NCI-H1436 (cell line): ENCODE measurements at places on chromosomes 11 and 22.

- no peak for DNase-seq
These were observed 352.9 kb downstream of the TENM4 start for GRCh38 chr11:79087961-79088318.

- no peak for DNase-seq
These were observed 108.4 kb upstream of the TIMP3 start for GRCh38 chr22:32693102-32693501.

- no peak for DNase-seq
These were observed 751.2 kb downstream of the BRD1 start for GRCh38 chr22:49076300-49077035.

DNA sequence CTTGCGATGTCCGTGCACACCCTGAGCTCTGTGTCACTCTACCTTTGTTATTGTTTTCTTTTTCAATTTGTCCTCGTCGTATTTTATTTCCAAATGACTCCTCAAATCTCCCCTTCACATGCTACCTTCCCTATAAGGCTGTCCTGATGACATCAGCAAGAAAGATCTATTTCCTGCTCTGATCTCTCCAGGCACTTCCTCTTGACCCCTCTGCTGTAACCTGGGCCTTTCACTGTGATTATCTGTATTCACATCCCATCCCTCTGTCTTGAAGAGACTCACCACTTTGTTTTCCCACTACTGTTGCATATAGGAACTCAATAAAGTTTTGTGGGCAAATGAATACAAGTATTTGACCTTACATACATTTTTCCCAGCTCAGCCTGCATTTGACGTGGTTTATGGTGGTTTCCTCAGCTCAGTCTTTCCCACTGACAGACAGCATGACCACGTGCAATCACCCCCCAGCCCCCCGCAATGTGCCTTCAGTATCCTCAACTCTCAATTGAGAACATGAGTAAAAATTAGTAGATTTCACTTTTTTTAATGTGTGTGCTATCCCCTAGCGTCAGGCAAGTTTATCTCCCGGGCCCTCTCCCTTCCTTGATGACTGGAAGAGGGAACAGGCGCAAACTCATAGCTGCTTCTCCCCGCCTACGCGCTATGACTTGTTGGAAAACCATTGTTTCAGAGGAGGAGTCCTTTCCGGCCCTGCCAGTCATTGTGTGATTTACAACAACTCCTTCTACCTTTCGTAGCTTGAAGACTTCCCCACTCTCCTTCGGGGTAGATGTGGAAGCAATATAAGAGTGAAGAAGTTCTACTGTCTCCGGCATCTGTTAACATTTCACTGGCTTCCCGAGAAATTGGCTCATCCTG, 498.5 kb downstream of the NTM start:
- DNase-seq = no peak

GRCh38 chr11:119473226-119473625, 50.3 kb upstream of the THY1 start:
- no peak for DNase-seq

- peak; percentile 80 for DNase-seq
These were observed 749 bp upstream of the BEST1 start for GRCh38 chr11:61949169-61950034.

GRCh38 chr11:93017821-93018690, 48.6 kb downstream of the MTNR1B start:
- DNase-seq = no peak

- DNase-seq = no peak
These were observed 74.6 kb upstream of the TEAD1 start for GRCh38 chr11:12599408-12600143.

- DNase-seq = no peak
These were observed 19.0 kb downstream of the LINC01488 start for GRCh38 chr11:69500285-69501120.

- no peak for DNase-seq
These were observed 11.2 kb downstream of the MPPED1 start for GRCh38 chr22:43423046-43423445.

- DNase-seq = no peak
These were observed 110.2 kb downstream of the TEAD1 start for GRCh38 chr11:12784445-12784844.

DNA sequence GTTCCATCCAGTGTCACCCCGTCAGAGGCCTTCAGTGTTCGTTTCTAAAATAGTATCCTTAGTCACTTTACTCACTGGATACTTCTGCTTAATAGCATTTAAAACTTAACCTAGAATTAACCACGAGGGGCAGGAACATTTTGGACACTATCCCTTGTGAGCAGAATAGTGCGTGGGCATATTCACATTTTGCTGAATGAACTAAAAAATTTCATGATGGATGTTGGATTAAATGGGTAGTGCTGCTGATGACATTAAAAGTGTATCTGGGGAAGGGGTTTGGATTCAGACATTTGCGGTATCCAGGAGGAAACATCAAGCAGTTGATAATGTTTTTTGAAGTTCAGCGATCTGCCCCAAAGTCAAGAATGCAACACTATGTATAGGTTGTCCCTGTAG, 750 bp upstream of the NAT10 start:
- DNase-seq = no peak

DNA sequence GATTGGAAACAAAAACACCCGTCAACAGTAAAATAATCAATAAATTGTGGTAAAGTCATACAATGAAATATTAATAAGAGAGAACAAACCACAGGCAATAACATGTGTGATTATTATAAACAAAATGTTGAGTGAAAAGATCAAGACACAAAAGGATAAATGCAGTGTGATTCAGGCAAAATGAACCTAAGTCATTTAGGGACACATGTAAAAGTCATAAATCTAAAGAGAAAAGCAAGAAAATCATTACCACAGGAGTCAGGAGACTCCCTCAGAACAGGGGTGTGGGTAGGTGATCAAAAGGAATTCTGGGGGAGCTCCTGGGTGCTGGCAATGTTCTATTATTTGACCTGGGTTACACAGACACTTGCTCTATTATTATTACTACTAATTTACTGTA, 47.9 kb upstream of the PPP2R1B start:
- DNase-seq = no peak

GRCh38 chr11:70078781-70079616, 882 bp downstream of the ANO1 start:
- DNase-seq = peak; percentile 10

- DNase-seq = no peak
These were observed 868.5 kb upstream of the TENM4 start for GRCh38 chr11:80309301-80309700.

- no peak for DNase-seq
These were observed 308.7 kb downstream of the C11orf87 start for GRCh38 chr11:109730669-109731068.

DNA sequence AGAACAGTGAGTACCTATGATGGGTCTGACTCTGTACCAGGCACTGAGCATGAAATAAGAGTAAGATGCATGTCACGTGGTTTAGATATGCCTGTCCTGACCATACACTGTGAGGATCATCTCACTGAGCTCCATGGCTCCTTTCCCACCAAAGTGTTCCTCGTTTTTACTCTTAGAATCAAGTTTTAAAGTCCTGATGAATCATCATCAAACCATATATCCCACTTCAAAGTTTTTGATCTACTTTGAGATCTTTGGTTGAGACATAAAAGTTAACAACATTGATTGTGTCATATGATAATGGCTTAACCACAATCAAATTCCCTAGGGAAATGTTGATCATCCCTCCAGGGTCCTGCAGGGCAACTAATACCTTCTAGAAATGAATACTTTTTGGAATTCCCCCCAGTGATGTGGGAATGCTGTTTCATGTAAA, 12.8 kb downstream of the ETS1 start:
- DNase-seq = no peak

- no peak for DNase-seq
These were observed 78.3 kb upstream of the SCUBE2 start for GRCh38 chr11:9169595-9170295.

- no peak for DNase-seq
These were observed 622.8 kb downstream of the BRD1 start for GRCh38 chr22:49204599-49205482.

DNA sequence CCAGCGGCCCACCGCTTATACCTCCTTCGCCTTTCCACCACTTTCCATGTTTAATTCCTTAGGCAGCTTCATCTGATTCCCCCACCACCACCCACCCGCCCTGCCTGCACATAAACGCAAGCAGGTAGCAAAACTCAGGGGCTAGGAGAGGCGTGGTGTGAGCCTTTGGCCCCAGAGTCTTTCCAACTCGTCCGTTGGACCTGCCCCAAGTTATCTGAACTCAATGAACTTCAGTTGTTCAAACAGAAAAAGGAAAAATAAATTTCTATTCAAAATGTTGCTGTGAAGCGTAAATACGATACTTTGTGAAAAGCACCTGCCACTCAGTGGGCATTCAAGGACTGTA, 814 bp upstream of the CDON start:
- no peak for DNase-seq

DNA sequence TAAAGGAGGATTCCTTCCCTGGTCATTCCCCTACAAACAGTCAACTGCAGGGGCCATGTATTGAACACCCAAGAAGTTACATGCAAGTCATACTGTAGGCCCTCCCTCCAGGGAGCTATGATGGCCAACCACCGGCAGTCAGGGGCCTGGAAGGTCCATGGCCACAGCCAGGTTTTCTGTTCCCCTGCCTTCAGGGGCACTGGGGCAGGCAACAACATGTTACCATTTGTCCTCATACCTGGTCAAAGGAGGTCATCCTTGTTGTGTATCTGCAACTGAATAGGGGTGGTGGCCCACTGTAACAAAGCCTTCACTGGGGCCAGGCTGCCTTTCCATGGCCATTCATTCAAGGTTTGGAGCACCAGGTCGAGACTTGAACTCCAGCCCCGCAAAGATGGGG, 433.6 kb downstream of the DYNC2H1 start:
- DNase-seq = no peak

DNA sequence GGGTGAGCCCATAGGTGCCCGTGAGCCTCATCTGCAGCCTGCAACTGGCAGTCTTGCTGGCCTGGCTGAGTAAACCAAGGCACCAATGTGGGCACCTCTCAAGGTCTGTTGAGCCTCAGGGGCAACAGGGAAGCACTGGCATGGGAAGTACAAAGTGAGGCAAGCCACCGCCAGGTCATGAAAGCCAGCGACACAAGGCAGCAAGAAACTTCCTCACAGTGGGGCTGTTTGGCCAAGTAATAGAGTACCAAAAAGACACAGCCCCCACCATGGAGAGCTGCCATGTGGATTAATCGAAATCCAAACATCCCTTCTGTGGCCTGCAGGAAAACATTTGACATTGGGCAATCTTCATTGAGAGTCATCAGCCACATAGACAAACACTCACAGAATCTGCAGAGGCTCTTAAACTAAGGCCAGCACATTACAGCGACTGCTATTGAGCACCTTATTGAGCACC, 43.6 kb upstream of the FIBIN start:
- DNase-seq = no peak

DNA sequence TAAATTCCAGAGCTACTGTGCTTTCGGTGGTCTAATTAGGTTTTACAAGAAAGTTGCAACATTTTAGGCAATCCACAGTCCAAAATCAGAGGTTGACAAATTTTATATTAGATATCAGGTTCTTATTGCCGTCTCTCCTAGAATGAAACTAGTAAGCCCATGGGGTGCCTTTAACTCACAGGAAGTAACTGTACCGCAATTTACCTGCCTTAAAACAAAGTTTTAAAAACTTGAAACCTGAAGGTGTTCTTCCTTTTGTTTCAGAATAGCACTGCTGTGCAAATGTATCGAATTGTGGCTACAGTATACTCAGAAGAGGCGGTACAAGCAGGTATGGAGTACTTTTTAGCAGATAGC, 77.2 kb downstream of the PISD start:
- no peak for DNase-seq

DNA sequence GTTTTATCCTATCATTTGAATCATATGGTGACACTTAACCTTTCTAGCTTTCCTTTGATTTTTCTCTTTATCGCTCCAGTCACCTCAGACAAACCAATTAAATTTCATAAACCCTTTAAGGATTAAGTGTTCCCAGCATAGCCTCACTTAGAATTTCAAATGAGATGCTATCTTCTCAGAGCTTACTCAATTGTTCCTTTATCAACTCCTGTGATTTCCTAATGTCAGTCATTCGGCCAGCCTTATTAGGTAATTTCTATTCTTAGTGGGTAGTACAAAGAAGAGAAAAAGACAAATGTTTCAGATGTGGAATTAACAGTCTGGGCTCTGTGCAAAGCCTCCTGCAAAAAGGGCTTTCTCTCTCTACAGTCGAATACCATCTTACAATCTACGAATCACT, 77.1 kb upstream of the CCDC90B start:
- DNase-seq = no peak
